ENCODE measurements at places on chromosomes 1 and 21.

DNA sequence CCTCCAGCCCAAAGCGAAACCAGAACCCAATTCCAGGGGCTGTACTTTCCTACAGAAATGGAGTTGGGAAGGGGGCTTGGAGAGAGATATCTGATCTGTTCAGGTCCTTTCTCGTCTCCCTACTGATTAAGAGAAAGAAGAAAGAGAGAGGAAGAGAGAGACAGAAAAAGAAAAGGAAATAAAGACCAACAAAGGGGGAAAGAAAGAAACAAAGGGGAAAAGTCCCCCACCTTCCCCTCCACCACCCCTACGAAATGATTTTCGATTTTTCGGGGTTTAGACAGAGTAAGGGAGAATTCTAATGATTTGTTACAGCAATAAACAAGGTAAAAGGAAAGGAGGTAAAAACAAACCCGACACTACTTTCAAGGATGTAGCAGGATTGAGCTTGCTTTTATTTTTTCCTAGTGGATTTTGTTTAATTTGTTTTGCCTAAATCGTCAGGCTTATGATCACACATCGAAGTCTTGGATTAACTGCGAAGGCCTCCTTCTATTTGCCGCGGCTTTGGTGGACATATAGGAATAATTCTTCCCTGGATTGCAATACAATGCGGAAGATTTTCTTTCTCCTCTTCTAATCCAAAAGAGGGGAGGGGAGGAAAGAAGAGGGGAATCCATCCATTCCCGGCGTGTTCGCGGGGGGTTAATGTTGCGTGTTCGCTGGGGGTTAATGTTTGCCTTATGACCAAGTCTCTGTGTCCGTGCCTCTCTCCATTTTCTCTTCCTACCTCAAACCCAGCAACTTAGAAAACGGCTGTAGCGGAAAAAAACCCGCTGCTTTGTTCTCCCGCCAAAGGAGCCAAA is 1.9 kb downstream of the TAL1 start:
- DNase-seq: no peak

DNA sequence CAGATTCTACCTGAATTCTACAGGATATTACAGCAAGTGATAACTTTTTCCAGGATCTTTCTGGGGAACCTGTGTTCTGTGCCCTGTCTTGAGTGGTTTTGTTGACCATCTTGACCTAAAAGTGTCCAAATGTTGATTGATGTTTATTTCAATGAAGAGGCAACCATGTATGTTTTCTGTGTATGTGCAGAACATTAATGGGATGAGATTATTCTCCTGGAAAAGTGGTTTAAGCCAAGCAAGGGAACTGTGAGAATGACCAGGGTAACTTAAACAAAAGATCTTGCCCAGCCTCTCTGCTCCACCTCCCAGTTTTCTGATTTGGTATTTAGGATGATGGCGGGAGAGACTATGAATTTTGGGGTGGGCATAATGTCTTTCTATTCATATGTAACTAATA is 1.0 kb upstream of the SAMD13 start:
- no peak for DNase-seq

DNA sequence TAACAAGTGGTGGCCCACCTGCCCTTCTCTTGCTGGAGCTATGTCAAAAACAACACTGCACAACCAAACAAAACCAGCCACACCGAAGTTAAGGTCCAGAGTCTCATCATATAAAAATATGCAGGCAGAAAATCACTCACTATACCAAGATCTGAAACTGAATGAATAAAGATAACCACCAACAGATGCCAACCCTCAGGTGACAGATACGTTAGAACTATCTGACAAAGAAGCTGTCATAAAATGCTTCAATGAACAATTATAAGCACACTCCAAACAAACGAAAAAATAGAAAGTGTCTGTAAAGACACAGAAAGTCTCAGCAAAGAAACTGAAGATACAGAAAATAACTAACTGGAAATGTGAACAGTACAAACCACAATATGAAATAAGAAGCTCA is 14.0 kb downstream of the ZNF496 start:
- DNase-seq: no peak

- no peak for DNase-seq
Measured at GRCh38 chr1:66853379-66853778, 52.3 kb upstream of the INSL5 start.

- no peak for DNase-seq
Measured at GRCh38 chr1:20476265-20477038, 9.6 kb downstream of the CAMK2N1 start.

GRCh38 chr1:108570998-108571401 is 11.1 kb downstream of the EEIG2 start:
- DNase-seq: no peak

DNA sequence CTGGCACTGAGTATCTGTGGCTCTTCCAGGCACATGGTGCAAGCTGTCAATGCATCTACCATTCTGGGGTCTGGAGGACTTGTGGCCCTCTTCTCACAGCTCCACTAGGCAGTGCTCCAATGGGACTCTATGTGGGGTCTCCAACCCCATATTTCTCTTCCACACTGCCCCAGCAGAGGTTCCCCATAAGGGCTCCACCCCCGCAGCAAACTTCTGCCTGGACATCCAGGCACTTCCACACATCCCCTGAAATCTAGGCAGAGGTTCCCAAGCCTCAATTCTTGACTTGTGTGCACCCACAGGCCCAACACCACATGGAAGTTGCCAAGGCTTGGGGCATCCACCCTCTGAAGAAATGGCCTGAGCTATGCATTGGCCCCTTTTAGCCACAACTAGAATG is 18.8 kb downstream of the ODF2L start:
- no peak for DNase-seq

- no peak for DNase-seq
Measured at GRCh38 chr1:241641773-241642592, 1.8 kb upstream of the CHML start.
